ENCODE measurements at places on chromosomes 7 and 10. TPM values are rescaled to one million over a fixed set of nuclear protein-coding genes. Genes with fewer than 3 reads are reported as not detected.

DNA sequence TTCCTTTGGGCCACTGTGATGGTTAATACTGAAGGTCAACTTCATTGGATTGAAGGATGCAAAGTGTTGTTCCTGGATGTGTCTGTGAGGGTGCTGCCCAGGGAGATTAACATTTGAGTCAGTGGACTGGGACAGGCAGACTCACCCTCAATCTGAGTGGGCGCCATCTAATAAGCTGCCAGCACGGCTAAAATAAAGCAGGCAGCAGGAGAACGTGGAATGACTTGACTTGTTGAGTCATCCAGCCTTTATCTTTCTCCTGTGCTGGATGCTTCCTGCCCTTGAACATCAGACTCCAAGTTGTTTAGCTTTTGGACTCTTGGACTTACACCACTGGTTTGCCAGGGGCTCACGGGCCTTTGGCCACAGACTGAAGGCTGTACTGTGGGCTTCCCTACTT, 1046.9 kb downstream of the TYW1 start:
- 0 out of 2 replicates have a peak, but pooled peaks cover under 1% of the 10 kb centered on the region for H3K36me3 ChIP-seq
- H3K27me3 ChIP-seq: no peaks in the 10 kb centered on the region
- no peak for DNase-seq
- H3K4me3 ChIP-seq: no peak overlapping the region
- H3K27ac ChIP-seq: no peak overlapping the region

GRCh38 chr7:159028508-159029401, 115.9 kb downstream of the VIPR2 start:
- DNase-seq: no peak
- H3K4me1 ChIP-seq: no peaks in the 10 kb centered on the region
- H3K4me3 ChIP-seq: no peak overlapping the region
- no peaks in the 10 kb centered on the region for H3K36me3 ChIP-seq

DNA sequence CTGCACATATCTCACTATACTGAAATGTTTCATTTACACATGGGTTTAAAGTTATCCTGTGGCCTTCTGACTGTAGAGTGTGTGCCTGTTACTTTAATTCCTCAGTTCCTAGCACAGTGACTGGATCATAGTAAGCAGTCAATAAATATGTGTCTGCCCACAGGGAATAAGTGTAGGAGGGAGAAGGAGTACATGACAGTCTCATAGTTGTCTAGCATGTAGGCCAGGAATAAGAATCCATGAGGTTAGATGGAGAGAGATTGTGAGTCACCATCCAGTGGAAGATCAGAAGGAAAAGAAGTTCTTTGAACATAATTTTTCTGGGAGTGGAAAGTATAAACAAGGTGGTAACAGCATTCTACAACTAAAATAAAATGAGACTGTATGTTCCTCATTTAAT, 36.6 kb upstream of the SEMA3A start:
- DNase-seq: peak; percentile 65
- peak overlapping the region; percentile 87 for H3K27ac ChIP-seq
- H3K36me3 ChIP-seq: peaks cover 10% of the 10 kb centered on the region
- H3K4me3 ChIP-seq: peak overlapping the region; percentile 38
- no peaks in the 10 kb centered on the region for H3K27me3 ChIP-seq

GRCh38 chr7:100428199-100428966, at the start of gene ZCWPW1:
Gene ZCWPW1 (minus strand): TSS chr7:100428703. CDS start chr7:100420649, 8,054 bp downstream.
- peak within 1 kb of the TSS; percentile 100 for H3K27ac ChIP-seq
- peaks cover 11% of the 10 kb centered on the region for H3K36me3 ChIP-seq
- H3K4me3 ChIP-seq: peak within 1 kb of the TSS; percentile 99
- peaks cover 27% of the 10 kb centered on the region for H3K27me3 ChIP-seq

GRCh38 chr10:68184546-68184945, 47.4 kb downstream of the ATOH7 start:
- peaks cover 5% of the 10 kb centered on the region for H3K27me3 ChIP-seq
- no peak for DNase-seq
- H3K36me3 ChIP-seq: peaks cover 24% of the 10 kb centered on the region
- H3K27ac ChIP-seq: 0 out of 2 replicates have a peak overlapping the region, but pooled peaks have one; percentile 7
- no peak overlapping the region for H3K4me3 ChIP-seq

- H3K4me1 ChIP-seq: peaks cover 82% of the 10 kb centered on the region
- H3K4me3 ChIP-seq: no peak overlapping the region
- no peak for DNase-seq
- H3K27ac ChIP-seq: no peak overlapping the region
Measured at GRCh38 chr10:22651276-22651980, 63.0 kb downstream of the PIP4K2A start.

GRCh38 chr7:157762824-157763223, 426.0 kb downstream of the DNAJB6 start:
- H3K27ac ChIP-seq: no peak overlapping the region
- H3K4me3 ChIP-seq: no peak overlapping the region
- no peak for DNase-seq
- H3K27me3 ChIP-seq: peaks cover 4% of the 10 kb centered on the region

GRCh38 chr7:35723011-35723410, 28.1 kb upstream of the HERPUD2 start:
- no peak overlapping the region for H3K4me3 ChIP-seq
- H3K27ac ChIP-seq: no peak overlapping the region
- no peaks in the 10 kb centered on the region for H3K36me3 ChIP-seq
- H3K4me1 ChIP-seq: no peaks in the 10 kb centered on the region

TBC1D12 gene
- total RNA-seq: 5.9 TPM

LIPF gene
- not detected for total RNA-seq
